ENCODE measurements at places on chromosomes 11 and 22.

DNA sequence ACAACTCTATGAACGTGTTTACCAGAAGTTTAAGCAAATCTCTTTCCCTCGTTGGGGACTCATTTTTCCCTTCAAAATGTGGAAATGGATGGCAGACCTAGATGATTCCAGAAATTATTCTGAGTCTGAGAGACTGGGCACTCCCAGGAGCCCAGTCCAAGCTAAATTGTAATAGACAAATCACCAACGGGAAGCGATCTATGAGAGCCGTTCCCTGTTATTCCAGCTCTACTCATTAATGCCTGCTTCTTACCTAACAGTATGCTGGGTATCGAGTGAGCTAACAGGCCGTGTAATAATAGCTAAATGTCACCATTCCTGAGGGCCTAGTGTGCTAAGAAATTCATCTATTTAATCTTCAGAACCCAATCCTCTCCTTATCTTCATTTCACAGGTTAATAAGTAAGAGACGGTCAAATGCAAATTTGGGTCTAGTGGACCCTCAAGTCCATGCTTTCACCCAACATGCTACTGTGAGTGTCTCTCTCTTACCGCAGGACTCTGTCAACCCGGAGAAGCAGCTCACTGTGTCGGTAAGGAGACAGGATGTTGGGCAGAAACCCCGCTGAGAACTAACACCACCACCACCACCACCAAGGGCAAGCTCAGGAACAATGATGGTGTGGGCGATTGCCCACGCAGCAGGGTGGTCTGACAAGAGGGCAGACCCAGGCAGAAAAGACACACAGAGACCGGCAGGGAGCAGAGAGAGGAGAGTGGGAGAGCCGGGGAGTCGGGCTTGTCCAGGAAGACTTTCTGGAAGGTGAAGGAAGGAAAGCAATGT lies 57.1 kb upstream of the TIMP3 start:
- no peak for DNase-seq

- no peak for DNase-seq
Measured at GRCh38 chr11:125239585-125240560, 75.3 kb downstream of the PKNOX2 start.

DNA sequence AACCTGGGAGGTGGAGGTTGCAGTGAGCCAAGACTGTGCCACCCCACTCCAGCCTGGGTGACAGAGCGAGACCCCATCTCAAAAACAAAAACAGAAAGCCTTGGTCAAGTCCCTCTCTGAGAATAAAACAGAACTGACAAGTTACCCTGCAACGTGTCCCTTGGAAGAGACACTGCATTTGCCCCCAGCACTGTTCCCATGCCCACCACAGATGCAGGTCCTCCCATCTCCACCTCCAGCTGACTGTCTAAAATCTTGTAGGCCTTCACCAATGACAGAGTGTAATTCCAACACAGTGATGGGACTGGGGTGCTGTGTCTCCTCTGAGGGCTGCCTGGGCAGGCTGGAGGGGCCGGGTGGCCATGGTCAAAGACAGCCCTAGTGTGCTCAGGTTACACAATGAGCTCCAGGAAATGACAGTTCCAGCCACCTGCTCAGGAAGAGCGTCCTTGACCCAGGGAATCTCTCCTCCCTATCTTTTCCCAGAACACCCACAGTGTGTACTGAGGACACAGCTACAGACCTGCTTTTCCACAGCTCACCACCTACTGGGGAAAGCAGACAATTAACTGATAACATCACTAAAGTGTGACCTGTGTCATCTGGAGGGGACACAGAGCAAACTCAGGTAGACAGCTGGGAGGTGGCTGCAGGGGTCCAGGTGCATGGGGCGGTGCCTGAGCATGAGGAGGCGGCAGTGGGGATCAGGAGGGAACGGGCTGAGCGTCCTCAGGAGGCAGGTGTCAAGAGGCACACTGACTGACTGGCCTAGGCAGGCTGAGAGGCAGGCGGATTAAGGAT lies 56.4 kb downstream of the ARFGAP3 start:
- DNase-seq = no peak

GRCh38 chr11:93100211-93100610 lies 97.6 kb downstream of the SLC36A4 start:
- no peak for DNase-seq

DNA sequence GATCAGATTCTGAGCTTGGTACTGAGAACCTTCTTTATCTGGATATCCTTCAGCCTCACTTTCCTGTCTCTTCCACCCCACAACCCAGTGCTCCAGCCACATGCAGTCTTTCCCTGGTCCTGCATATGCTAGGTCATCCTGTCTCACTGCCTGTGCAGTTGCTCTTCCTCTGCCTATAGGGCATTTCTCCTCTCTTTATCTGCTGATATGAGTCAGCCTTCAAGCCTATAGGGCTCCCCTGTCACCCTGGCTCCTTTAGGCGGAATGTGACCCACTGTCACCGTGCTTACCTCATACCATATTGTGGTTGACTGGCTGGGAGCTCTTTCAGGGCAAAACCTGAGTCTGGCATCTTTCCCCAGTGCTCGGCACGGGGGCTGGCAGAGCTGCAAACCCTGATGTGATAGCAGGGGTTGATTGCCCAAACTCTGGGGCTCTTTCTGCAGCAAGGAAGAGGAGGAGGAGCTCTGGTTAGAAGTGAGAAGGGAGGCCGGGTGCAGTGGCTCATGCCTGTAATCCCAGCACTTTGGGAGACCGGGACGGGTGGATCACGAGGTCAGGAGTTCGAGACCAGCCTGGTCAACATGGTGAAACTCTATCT lies 26.3 kb downstream of the MEI1 start:
- DNase-seq = no peak

DNA sequence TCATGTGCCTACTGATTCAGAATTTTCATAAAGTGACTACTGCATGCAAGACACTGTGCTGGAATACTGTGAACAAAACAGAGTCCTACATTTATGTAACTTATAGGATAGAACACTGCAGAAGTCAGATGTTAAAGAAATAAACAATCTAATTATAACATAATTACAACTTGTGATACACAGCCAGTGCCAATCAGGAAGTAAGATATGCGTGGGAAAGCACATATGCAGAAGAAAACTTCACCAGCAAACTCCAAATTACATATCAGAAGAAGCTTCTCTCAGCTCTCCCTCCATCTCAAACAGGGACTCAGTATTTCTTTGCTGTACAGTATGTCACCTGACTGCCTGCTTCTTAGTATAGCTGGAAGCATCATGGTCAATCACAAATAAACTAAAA lies 37.4 kb downstream of the PAK1 start:
- no peak for DNase-seq

GRCh38 chr11:122248131-122248530 lies 132.1 kb upstream of the BLID start:
- DNase-seq = no peak

DNA sequence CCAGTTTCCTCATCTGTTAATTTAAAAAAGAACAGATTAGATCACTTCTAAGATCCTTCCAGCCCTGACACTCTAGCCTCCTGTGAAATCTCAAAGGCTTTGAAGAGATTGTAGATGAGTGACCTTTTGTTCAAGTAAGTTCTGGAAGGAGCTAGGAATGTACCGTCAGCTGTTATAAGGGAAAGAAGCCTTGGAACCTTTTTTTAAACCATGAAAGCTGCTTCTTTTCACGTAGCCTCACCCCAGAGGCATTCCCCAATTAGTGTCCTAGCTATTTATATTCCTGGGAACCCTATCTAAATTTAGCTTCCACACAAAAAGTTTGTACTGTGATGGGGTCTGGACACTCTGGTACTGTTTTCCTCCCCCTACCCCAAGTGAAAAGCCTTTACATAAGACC lies 35.8 kb upstream of the SLN start:
- DNase-seq = no peak
